ENCODE measurements at places on chromosomes 7 and 10. TPM values are rescaled to one million over a fixed set of nuclear protein-coding genes. Genes with fewer than 3 reads are reported as not detected.

GRCh38 chr7:47186316-47186715 lies 395.6 kb downstream of the TNS3 start:
- DNase-seq, result no peak

DNA sequence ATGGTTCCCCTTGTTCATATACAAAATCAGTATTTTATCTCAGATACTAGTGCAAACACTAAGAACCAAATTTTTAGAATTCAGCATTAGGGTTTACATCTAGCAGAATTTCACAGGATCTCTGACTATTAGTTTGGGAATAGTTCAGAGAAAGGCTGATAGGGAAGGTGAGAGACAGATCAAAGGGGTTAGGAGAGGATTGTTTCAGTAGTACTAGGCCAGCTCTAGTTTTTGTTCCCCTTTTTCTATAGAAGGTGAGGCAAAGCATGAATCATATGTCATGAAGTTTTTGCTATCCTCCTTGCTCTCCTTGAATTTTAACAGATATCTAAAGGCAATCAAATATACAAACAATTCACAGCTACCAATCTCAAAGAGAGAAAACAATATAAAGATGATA lies 26.1 kb upstream of the CTNNA3 start:
- no peak for DNase-seq

Gene LLCFC1
- total RNA-seq, result not detected

DNA sequence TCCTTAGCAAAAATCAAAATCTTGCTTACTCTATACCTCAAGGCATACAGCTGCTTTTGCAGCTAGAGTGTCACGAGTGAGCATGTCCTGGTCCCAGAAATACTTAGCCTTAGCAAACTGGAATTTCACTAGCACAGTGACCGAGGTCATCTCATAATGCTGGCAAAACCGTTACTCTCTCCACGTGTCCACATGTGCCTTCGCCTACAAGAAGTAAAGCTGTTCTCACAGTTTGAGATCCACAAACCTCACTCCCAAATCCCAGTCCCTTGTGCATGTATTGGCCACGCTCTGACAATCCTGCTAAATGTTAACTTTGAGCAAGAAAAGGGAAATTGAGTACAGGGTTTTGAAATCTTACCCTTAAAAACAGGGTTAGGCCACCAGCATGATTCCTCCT lies 111.0 kb upstream of the PLXDC2 start:
- DNase-seq, result no peak

DNA sequence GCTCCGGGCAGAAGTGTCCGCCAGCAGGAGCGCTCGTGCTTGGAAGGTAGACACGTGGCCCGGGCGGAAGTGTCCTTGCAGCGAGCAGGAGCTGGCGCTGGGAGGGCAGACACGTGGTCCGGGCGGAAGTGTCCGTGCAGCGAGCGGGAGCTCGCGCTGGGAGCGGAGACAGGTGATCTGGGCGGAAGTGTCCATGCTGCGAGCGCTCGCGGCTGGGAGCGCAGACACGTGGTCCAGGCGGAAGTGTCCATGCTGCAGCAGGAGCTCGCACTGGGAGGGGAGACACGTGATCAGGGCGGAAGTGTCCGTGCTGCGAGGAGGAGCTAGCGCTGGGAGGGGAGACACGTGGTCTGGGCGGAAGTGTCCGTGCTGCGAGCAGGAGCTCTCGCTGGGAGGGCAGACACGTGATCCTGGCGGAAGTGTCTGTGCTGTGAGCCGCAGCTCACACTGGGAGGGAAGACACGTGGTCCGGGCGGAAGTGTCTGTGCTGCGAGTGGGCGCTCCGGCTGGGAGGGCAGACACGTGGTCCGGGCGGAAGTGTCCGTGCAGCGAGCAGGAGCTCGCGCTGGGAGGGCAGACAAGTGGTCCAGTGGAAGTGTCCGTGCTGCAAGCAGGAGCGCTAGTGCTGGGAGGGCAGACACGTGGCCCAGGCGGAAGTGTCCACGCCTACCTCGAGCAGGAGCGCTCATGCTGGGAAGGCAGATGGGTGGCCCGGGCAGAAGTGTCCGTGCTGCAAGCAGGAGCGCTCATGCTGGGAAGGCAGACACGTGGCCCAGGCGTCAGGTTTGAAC lies 41.1 kb upstream of the PRKAR1B start:
- no peak for DNase-seq

DNA sequence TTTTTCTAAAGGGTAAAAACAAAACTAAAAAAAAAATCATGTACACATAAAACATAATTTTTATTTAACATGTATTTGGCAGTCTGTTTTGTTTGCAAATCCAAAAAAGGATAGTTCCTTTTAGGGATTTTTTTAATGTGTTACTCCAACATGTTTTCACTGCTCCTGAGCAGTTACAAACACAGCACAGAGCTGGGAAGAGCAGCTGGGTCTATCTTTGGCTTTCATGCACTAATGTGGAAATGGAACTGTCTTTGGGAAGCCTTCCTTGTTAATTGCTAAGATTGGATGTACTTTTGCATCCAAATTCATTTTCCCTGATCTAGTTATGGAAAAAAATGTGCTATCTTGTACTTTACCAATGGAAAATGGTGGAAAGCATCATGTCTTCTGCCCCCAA lies 1035.1 kb downstream of the CNTNAP2 start:
- no peak for DNase-seq

GRCh38 chr10:44946205-44946604 lies 13.4 kb upstream of the RASSF4 start:
- DNase-seq, result no peak

Gene NEUROG3
- total RNA-seq, result 0.31 TPM

- no peak for DNase-seq
These were observed 18.2 kb upstream of the ANKRD1 start for GRCh38 chr10:90939116-90939515.

DNA sequence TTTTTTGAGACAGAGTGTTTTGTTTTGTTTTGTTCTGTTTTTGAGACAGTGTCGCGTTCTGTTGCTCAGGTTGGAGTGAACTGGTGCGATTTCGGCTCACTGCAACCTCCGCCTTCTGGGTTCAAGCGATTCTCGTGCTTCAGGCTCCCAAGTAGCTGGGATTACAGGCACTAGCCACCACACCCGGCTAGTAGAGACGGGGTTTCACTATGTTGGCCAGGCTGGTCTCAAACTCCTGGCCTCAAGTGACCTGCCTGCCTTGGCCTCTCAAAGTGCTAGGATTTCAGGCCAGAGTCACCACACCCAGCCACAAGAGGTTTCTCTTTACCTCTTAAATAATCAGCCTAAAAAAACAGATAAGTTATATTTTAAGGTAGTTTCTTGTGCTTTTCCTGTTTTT lies 8.7 kb upstream of the ARHGAP12 start:
- no peak for DNase-seq

DNA sequence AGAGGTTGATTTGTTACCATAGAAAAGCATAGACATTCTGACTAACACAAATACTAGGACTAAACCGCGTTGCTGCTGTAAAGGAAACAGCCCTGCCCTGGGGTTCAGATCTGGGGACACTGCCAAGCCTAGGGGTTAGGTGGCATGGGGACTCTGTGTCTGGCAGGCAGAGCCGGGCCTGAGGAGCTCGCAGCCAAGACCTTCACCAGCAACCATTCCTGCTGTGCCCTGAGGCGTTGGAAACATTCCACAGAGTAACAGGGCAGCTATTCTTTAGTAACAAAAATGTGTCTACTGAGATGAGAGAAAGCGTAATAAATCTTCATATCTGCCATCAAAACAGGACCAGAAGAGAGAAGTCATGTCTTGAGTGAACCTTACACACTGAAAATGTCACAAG lies 280.5 kb downstream of the POM121L12 start:
- DNase-seq, result no peak

- DNase-seq, result peak; percentile 52
These were observed 779 bp upstream of the ADCK2 start for GRCh38 chr7:140671966-140672365.

Gene EEPD1
- 7.8 TPM for total RNA-seq

DNA sequence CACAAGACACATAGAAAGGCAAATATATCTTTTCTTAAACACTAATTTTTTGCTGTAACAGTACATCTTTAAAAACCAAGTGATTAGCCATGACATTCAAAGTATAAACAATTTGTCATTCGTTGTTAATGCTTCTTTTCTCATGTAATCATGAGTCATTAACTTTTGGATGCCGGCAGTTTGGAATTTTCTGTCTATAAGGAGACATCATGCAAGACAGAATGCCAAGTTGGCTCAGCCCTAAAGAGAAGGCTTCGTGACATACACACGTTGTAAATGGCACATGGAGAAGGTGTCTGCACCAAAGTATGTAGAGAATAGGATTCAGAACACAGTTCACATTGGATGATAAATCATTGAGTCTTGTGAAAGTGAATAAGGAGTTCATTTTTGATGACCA lies 35.9 kb downstream of the CCDC3 start:
- no peak for DNase-seq

GRCh38 chr10:69497231-69497561 lies 45.9 kb downstream of the TSPAN15 start:
- DNase-seq, result no peak

DNA sequence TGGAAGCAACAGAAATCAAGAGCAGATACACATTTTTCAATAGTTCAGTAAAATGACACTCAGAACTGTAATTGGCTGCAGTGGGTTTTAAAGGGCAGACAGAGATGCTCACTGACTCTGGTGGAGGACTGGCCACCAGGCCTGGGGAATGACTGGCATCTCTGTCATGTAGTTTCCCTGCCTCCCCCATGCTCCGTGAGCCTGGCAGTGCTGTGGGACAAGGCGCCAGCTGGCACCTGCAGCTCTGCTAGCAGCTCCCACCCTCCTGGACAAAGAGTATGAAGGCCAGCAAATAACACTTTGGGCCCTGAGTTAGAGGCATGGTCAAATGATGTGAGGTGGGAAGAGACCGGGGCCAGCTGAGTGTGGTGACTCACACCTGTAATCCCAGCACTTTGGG lies 15.0 kb downstream of the TSPAN33 start:
- DNase-seq, result no peak

GRCh38 chr10:33664070-33664469 lies 329.6 kb upstream of the NRP1 start:
- no peak for DNase-seq

Gene PPP1R3C
- total RNA-seq, result 1.7 TPM

- DNase-seq, result no peak
These were observed 170.1 kb downstream of the FANK1 start for GRCh38 chr10:126066456-126066855.

- DNase-seq, result no peak
These were observed 190.8 kb downstream of the GATA3 start for GRCh38 chr10:8245131-8245813.

DNA sequence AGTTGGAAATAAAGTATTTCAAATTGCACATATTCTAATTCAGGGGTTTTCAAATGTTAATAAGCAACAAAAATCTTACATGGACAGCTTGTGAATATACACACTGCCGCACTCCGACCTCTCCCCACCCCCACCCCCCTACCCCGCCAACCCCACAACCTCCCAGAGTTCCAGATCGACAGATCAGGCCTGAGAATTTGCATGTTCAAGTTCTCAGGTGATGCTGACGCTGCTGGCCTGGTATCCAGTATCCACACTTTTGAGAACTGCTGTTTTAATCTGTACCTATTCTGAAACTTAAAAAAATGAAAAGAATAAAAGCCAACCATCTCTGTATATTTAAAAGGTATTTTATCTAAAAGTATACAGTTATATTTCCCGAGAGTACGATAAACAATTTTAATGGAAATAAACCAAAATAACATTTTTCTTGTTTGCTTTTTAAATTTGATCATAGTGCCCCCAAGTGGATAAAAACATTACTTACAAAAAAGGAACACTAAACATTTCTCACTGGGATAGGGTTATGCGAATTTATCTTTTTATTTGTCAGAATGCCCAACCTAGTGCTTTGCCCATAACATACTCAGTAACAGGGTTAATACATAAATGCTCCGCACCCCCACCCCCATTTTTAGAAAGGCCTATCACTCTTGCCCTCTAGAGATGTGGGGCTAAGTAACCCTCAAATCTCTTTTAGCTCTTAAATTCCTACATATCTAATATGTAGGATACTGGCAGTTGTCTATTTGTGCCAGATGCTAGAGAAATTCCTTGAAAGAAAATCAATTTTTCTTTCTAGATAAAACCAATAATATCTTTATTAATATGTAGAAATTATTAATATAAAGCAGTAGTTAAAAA lies 166.3 kb downstream of the RNF133 start:
- no peak for DNase-seq

Gene CCAR1
- 111 TPM for total RNA-seq

DNA sequence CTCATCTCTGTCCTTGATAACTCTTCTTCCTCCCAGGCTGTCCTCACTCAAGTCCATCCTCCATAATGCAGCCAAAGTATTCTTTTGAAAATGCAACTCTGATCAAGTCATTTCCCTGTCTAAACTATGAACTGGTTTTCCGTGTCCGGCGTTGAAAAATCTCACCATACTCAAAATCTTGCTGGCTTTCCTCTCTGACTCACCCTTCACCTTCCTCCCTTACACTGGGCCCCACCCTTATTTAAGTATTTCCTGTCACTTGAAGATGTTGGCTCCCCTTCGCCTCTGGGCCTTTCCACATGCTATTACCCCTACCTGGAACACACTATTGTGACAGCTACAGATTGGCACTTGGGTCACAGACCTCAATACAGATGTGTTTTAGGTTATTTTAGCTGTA lies 515.6 kb downstream of the INHBA start:
- no peak for DNase-seq

DNA sequence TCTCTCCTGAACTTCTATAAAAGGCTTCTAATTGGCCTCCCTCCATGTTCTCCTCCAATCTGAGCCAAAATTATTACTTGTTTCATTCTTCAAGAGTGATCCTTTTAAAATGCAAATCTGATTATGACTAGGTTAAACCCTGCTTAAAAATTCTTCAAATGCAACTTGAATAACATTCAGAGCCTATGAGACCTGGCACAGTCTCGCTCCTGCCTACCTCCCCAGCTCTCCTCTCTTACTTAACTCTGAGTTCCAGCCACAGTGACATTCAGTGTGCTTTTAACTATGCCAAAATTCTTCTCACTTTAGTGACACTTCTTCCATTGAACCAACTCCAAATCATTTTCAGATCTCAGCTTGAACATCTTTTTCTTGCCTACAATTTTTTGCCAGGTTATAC lies 68.8 kb downstream of the TMEM168 start:
- no peak for DNase-seq

Gene HABP2
- not detected for total RNA-seq

DNA sequence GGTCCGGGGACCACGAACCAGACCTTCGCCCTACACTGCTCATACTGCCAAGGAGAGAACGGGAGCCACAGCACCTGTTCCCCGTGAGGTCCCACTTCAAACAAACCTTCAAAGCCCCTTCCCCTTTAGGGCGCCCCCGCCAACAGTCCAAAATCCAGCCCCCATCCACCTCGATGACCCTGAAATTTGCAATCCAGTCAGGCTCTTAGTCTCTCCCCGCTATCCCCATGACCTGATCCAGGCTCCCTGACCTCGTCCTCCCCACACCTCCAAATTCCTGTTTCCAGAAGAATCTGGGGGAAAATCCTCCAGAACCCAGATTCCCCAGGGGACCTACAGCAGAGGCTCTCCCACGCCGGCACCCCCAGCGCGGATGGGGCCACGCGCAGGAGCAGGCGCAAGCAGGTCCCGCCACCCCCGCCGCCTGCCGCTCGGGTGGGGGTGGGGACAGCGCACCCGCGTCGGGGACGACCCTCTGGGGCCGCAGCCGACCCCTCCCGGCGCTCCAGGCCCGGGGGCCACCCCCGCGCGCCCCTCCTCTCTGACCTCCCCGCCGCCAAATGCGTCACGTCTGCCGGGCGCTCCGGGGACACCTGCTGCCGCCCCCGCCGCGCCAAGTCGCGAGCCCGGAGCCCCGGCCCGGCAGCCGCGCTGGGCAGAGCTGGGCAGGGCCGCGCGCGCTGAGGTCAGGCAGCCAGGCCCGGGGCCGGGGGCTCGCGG lies 753 bp downstream of the CAMK2B start:
- DNase-seq, result peak; percentile 58
